Vagina (tissue), 2 donors: ENCODE measurements at places on chromosomes 3 and 15.

DNA sequence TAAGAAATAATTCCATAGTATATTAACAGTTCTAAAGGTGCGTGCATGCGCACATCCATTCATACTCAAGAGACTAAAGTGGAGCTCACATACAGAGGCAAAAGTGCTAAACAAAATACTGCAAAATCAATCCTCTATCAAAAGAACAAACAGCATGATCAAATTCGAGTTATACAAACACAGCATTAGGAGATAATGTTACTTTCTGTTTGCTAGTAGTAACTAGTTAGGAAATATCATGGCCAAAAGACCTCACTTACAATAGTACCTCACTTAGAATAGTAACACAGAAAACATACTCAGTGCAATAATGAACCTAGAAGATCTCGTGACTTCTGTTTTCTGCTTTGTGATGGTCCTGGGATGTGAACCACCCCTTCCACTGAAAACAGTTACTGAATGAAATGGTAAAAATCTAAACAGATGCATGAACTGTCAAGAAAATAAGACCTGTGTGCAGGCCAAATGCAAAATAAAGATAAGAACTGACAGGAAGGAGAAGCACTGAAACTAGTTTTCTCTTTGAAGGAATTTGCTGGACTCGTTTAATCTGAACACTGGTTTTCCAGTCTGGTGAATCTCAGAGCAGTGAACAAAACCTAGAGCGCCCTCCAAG lies 20.9 kb upstream of the CEMIP start:
- no peak for DNase-seq

DNA sequence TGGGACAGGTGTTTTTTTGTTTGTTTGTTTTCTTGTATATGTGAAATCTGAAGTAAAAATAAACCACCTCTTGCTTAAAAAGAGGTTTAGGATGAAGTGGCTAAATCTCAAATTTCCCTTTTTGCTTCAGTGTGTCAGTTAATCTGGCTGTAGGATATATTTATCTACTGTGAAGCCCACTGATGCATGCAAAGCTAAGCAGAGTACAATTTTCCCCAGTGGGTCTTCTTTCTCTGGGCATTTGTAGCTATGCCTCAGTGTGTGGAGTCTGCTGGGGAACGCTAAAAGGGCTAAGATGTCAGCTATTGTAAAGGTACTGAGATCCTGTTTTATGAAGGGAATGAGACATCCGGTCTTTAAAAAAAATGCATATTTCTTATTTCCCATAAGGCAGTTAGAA lies 190.6 kb downstream of the TCF12 start:
- DNase-seq, result no peak

- DNase-seq, result no peak
These were observed 171.8 kb upstream of the ROPN1 start for GRCh38 chr3:124163689-124164088.

DNA sequence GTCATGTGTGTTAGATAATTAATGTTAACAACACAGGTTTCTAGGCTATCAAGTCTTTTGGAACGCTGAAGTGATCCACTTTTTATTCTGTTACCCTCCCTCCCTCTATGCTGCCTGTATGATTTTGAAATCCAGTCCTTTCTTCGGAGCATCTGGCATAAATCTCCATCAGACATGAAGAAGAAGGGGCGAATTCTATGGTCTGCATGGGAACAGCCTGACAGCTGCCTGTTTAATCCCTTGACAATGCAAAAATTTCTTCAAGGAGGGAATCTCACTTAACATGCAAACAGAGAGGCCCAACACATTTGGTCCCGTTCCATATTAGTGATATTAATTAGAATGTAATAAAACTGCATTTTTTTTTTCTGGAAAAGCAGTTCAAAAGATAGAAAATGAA lies 145.2 kb downstream of the VGLL3 start:
- DNase-seq, result no peak

DNA sequence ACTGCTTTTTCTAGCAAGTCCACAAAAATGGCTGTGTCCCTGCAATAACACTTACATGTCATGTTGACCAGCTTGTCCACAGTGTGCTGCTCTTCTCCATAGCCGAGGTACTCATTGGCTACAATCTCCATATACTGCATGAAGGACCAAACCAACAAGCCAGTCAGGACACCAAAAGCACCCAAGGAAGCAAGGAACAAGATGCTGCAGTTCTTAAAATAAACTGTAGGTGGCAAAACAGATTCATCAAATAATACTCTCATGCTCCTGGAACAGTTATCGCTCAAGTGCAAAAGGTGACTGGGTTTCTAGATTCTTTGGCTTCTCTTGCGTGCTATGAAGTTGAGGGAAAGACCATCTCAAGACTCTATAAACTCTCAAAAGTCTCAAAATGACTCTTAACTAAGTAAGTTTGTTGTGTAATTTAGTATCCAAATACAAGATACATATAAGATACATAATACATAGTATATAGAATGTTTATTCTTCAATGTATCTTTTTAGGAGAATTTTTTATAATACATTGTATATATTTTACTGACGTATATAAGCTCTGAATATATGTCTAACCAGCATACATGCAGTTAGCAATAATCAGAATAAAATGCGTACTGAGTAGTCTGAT lies 57.0 kb downstream of the NEK10 start:
- DNase-seq, result no peak

- no peak for DNase-seq
These were observed 447.5 kb downstream of the IGSF11 start for GRCh38 chr3:118587037-118587741.

- DNase-seq, result no peak
These were observed 91.3 kb downstream of the RAB11A start for GRCh38 chr15:65960586-65960985.

GRCh38 chr3:144052275-144052674 lies 80.7 kb downstream of the DIPK2A start:
- DNase-seq, result no peak

DNA sequence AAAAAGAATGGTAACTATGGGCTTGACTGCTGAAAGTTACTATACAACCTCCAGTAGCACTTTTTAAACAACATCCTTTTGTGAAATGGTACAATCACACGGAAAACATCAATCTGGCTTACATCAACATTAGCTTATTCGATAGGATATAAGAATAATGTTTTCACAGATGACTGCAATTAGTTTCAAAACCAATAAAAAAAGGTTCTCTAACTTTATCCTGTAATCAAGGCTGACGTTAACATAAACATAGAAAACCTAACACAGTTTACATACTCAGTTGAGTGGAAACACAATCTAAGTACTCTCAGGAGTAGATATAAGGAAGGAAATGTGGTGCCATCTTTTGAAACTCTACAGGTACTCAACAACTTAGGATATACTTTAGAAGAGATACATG lies 102.2 kb downstream of the DLG1 start:
- no peak for DNase-seq

DNA sequence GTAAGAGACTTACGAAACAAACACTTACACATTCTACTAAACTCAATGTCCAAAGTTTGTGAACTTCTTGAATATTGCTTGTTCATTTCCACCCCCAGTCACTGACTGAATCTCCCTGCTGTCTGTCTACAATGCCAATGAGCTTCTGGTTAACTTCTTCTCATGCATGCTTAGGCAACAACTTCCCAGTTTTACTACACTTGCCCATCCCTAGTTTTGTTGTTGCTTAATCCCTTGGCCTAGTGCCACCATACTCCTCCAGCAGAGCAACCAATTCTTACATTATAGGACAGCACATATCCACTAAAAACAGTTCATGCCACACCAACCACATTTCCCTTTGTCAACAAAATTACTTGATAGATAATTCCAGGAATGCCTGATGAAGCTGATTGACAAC lies 40.9 kb upstream of the CCR2 start:
- no peak for DNase-seq

DNA sequence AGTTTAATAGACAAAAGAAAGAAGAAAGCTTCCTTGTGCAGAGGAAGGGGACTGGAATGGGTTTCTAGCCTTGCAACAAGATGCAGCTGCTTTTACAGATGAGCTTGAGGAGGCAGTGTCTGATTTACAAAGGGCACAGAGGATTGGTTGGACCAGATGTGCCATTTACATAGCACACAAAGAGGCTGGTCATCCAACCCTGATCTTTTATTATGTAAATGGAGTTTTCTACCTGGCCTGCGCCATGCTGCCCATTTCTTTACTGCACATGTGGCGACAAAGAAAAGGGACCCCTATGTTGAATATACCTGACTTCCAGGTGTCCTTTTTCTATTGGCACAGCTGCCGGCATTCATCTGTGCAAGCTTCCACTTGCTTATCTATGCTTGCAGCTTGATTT lies 409.4 kb upstream of the FRG2C start:
- DNase-seq, result no peak

- DNase-seq, result no peak
These were observed 153.4 kb downstream of the OTOL1 start for GRCh38 chr3:161649900-161650484.

DNA sequence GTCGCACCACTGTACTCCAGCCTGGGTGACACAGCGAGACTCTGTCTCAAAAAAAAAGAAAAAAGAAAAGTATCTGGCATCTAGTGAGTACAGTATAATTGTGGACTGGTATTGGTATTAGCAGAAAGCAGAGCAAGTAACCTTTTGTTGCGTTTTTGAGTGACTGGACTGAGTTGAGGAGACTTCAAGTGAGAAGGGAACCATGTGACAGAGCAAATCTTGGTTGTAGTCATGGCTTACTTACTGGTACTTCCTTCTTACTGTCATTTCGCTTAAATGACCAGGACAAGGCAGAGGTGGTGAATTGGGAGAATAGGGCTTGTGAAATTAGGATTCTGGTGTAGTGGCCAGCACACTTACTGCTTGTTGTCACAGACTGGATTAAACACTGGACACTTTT lies 20.6 kb downstream of the RTF1 start:
- DNase-seq, result no peak

DNA sequence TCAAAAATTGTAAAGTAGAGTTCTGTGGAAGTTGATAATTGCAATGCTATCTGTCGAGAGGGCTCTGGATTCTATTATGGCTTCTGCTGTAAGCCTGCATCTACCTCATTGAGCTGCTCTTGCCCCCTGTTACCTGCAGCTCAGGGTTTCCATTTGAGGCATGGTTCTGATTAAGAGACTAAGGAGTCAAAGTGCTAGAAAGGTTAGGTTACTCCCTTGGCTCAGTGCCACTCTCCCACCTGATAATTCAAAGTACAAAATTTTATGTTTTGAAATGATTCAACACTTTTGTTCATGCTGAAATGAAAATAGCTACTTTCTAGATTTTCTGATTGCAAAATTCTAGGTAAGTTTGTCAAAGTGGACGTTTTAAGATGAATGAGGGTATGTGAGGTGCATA lies 220.5 kb upstream of the SATB1 start:
- no peak for DNase-seq

DNA sequence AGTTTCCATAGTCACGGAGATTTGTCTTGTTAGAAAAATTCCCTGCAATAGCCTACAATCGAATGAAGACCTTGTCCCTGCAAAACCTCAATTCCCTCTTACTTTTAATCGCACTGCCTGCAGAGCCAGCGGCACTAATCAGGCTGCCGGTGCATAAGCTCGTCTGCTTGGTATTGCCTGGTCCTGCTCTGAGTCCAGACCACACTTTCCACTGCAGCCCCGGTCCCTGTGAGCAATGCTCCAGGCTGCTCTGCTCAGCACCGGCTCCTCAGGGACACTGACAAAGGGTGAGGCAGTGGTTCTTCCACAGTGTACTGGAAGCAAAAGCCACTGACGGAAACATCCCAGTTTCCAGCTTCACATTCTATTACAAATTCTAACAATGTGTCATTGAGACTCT lies 164.3 kb downstream of the OCA2 start:
- DNase-seq, result no peak

- DNase-seq, result no peak
These were observed 74.6 kb downstream of the ITGB5 start for GRCh38 chr3:124812291-124813265.

DNA sequence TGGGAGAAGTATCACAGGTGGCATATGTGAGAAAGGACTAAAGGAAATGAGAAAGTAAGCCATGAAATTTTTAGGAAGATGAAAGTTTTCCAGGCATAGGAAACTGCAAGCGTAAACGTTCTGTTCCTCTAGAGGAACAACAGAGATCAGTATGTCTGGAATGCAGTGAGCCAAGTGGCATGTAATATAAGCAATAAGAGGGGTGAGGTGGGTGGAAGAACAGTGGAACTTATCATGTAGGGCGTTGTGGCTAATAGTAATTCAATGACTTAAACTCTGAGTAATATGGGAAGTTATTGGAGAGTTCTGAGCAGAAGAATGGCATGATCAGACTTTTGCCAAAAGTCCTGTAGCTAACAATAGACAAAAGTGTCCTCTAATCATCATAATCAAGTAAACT lies 902.9 kb downstream of the EPHA3 start:
- no peak for DNase-seq

- no peak for DNase-seq
These were observed 32.6 kb downstream of the PRKCD start for GRCh38 chr3:53193466-53194209.

DNA sequence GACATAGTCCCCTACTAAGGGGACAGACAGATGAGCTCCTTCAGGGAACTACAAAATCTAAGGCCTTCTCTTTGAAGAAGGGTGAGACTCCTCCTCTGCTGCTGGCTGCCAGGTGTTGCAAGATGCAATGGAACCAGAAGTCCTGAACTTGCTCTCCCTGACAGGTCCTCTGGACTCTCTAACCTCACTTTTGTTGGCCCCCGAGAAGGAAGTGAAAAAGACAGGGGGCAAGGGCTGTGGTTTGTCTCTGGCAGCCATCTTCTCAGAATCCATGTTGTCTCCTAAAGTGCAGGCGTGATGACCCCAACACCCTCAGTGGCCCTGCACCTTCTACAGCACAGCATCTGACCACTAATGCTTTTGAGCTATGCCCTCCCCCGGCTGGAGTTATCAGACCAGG lies 292.5 kb downstream of the CHST2 start:
- DNase-seq, result no peak

DNA sequence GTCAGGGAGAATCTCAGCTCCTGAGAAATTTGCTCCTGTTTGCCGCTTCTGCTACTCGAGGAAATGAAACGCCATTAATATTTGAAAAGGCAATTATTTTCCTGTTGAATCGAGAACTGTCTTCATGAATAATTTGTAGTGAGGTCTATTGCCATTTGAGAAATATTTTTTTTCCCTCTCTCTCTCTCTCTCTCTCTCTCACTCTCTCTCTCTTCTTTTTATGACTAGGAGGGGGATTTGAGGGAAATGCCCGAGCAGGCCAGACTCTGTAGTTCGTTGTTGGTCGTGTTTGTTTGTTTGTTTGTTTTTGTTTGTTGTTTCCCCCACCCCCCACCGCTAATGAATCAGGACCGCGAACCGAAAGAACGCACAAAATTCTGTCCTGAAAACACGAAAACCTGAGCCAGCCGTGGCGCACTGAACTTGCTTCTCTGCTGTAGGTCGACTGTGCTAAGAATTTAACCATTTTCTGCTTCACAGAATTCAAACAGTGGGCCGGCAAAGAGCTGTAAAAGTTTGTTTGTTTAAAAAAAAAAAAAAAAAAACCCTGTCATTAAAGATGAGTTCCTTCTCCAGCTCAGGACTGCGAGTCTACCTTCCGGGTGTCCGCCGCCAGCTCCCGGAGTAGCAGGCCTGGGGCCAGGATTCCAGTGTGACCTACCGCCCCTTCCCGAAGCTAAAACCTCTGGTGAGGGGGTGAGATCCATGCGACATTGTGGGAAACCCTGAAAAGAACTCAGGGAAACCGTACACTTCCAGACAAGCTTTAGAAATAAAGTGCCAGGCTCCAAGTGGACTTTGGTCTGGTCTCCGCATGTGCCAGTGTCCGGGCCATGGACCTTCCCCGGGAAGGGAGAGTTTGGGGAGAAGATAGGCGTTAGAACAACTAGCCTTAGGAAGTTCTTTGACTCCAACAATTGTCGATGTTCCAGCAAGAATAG lies 12.1 kb downstream of the ZIC4 start:
- DNase-seq, result no peak
